ENCODE measurements at places on chromosomes 12 and 14.

DNA sequence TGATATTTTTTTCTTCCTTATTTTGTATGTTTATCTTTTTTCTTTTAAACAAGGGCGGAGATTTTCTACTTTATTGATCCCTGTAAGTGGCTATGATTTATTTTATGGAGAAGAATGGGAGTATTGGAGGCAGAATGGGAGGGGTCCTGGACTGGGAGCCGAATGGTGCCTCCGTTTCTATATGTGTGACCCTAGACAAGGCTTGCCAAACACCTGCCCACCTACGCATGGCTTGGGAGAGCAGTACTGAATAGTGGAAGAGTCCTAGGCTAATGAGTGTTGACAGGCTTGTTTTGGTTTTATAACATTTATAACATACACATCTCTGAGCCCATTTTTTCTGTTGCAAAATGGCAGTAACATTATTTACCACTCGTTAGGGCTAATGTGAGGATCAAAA lies 29.0 kb downstream of the STK38L start:
- DNase-seq, result no peak

DNA sequence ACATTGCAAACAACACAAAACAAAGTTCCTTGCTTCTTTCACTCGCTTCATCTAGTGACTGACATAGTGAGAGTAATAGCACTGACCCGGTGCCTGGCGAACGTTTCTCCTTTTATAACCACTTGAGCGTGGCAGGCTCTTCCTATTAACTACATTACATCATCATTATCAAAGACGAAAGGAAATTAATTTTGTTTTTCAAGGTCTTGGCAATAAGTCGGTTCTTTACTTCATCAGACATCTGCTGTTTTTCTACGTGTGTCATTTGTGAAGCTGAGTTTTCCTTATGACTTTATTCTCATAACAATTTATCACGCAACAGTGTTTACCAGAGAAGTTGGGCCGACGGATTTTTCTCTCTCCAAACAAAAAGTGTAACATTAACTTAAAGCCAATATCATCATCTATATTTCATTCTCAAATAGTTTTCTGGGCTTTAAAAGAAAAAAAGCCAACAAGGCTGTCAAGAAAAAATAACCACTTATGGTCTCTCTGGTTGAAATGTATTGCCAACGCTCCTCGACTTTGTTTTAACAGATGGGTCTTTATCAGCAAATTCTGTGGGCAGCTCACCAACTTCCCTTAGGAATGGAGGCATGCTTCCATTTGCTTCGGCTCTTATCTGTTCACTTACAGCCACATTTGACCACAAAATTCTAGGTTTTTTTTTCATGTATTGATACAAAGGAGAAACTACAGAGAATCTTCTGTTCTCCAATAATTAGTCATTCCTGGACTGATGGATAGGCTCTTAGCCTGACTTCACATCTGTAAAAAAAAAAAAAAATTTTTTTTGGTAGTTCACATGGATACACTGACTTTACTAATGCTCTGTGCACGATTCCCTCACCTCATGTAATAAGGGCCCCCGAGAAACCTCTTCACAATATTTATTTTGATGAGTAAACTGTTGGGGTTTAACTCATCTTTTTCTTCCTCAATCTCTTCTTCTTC lies 97.1 kb upstream of the CDKN3 start:
- DNase-seq, result no peak

GRCh38 chr12:59027199-59027598 lies 106.9 kb upstream of the LRIG3 start:
- DNase-seq, result no peak

GRCh38 chr12:89454080-89454848 lies 70.3 kb downstream of the GALNT4 start:
- no peak for DNase-seq

GRCh38 chr12:19151298-19151697 lies 21.8 kb downstream of the PLEKHA5 start:
- DNase-seq, result no peak

- DNase-seq, result no peak
These were observed 72.2 kb upstream of the PRMT8 start for GRCh38 chr12:3418609-3419390.

DNA sequence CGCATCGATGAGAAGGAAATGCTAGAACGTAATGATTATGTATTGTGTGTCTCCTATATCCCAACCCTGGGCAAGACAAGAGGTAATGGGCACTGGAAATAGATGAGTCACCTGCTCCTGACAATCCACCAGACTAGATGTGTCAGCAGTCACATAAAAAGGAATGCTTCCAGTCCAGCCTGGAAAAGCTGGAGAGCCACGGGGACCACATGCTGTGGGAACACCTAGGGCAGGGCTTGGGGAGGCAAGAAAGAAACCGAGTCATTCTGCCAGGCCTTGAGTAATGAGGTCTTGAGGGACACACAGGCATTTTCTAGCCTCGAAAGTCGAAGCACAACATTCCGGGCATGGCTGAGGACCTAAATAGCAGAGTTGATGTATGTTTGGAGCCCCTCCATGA lies 716.7 kb upstream of the TMEM132C start:
- DNase-seq, result no peak
